ENCODE measurements at places on chromosomes 1 and 21.

DNA sequence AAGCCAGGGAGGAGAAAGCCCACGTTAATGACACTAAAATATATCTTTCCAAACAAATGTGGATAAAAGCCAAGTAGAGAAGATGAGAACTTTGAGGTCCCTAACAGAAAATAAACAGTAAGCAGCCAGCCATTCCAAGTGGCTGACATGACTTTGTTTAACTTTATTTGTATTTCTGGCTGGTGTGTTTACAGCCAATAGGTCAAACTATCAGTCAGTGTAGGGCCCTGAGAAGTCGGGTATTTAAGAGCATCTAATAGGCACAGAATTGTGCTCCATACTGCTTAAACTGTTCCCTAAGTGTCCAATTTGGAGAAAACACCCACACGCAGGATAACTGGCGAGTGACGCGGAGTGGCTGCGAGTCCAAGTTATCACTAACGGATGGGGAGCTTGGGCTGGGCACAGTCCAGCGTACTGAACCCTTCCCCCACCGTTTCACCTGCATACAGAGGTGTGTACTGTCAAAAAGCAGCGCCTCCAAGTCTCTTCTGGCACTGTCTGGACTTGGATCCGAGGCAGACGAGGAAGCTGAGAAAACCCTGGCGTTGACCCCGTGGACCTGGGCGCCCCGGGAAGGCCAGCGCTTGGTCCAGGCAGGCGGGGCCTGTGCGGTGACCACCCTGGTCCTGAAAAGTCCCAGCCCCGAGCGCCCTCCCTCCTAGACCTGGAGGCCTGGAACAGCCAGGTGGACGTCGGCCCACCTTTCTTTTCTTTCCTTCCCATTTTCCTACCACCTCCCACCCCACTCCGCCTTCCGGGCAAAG, 662 bp upstream of the LGALS8 start:
- DNase-seq: no peak

GRCh38 chr1:203036537-203036936, 10.2 kb downstream of the PPFIA4 start:
- DNase-seq: no peak

- no peak for DNase-seq
Observed at GRCh38 chr1:78519446-78519845, 28.7 kb downstream of the PTGFR start.

GRCh38 chr21:45580181-45580575, 37.9 kb upstream of the SLC19A1 start:
- no peak for DNase-seq

DNA sequence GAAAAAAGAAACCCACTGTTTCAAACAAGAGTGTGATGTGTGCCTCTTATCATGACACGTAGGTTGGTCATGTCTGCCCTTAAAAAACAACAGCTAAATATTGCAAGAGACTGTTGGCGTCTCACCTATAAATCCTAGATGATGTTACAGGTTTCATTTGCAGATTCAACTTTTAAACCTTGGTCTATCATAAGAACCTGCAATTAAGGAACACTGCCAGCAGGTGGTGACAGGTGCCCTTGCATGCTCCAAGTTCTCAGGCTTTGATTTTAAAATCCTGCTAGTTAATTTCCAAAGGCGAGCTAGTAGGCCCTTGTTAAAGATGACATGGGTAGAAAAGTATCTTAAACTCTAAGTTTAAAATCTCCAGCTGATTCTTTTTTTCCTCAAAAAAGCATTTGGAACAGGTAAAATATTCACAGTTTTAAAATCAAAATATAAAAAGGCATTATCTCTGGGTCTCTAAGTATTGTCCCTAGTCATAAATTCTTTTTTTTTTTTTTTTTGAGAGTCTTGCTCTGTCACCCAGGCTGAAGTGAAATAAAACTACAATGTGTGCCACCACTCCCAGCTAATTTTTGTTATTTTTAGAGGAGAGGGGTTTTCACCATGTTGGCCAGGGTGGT, 39.1 kb downstream of the CLSTN1 start:
- DNase-seq: peak; percentile 73

DNA sequence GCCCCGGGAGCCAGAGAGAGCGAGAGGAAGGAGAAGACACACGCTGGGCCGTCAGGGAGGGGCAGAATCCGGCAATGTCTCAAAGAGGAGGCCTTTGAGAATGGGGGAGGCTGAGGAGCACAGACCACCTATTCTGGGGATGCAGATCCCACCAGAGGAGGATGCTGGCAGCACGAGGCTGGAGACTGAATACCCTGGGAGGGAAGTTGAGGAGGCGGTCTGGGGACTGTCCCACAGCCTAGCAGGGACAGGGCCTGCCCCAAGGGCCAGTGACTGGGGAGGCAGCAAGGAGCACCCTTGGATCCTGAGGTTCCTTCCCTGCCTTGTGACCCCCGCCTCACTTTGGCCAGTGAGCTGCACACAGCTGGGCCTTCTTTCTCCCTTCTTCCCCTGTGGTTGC, 49.2 kb downstream of the SLC37A1 start:
- no peak for DNase-seq

- DNase-seq: no peak
Observed at GRCh38 chr1:14662116-14662515, 63.6 kb downstream of the KAZN start.

DNA sequence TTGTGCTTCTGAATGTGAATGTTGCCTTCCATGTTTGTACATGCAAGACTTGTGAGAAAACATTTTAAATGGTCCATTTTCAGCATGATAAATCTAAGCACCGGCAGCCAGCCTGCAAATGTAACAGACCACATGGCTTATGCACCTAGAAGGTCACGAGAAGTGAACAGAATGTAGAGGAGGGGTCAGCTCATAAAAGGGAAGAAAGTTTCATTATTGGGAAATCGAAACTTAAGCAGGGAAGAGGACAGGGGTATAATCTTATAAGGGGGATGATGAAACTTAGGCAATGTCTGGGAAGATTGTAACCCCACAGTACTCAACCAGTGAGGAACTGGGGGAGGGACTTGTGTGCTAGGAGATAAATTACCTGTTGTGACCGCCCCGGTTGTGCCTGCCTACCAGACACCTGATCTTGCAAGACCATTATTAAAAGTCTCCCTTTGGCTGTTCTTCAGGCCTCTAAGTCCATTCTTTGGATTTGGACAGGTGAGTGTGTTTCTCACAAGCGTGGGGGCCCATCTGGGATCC, 37.7 kb upstream of the VN1R5 start:
- no peak for DNase-seq

GRCh38 chr21:38206646-38207045, 50.1 kb upstream of the KCNJ15 start:
- no peak for DNase-seq

- DNase-seq: no peak
Observed at GRCh38 chr1:218538341-218538740, 193.2 kb downstream of the TGFB2 start.

- DNase-seq: no peak
Observed at GRCh38 chr1:67802565-67802964, 30.7 kb downstream of the GNG12 start.

DNA sequence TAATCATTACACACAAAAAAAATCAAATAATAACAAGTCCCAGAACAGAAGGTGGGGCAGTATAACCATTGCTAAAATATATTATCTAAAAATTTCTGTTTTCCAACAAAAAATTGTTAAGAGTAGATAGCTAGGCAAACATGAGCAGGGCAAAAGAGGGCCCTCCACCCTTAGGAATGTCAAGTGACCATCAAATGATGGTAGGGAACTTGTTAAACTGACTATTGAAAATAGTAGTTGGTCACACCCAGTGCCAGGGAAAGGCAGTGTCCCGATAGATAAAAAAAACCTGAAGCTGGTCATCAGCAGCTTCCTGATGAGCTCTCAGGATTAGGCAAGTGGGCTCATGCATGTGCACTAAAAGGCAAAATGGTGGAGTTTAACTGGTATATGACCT, 18.4 kb upstream of the COP1 start:
- DNase-seq: no peak

DNA sequence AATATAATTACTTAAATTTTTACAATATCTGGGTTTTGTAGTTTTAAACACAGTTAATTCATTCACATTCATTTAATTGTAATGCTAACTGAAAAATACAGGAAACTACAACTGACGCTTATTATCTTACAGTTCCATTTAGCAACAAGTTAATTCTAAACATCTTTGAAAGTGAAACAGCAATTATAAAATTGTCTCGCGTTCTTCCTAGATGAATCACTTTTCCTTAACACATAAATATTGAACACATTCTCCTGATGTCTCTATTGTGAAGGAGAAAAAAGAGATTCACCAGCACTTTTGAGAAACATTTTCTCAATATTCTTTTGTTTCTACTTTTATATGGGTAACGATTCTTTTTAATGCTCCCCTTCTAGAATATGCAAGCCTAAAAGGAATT, 6.4 kb downstream of the PTGFR start:
- no peak for DNase-seq

DNA sequence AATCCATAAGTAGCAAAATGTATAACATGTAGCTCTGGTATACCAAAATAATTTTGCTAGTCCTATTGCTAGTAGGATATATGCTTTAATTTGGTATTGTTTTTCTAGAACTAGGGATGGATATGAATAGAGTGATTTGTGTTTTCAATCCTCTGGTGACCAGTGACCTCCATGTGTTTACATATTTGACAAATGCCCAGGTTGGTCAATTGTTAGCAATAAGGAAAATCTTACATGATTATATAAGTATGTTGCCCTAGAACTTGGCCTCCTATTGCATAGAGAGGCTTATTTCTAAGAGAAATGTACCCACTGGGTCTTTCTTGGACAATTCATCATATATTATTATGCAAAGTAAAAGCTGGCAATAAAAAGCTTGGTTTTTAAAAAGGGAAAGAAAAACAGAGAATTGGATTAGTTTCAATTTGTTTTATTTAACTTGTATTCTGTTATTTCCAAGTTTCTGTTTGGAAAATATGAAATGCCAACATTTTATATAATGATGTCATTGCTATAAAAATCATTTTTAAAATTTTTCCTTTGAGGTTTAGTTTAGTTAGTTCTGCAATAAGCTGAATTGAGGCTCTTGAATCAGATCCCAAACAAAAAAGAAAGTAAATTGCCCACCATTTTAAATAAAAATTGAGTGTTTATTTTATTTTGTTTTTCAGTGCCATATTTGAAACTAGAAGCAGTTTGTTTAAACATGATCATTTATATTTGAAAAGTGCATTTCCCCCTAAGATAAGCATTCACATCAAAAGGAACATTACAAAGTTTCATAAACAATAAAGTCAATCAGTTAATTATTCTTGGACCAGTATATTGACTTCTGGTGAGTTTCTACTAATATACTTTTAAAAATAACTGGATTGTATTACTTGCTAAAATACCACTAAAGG, 210.9 kb downstream of the ZC3H11B start:
- no peak for DNase-seq

GRCh38 chr1:86712088-86712860, 7.9 kb downstream of the SH3GLB1 start:
- DNase-seq: no peak

GRCh38 chr1:94606471-94606870, 64.9 kb upstream of the F3 start:
- DNase-seq: no peak

DNA sequence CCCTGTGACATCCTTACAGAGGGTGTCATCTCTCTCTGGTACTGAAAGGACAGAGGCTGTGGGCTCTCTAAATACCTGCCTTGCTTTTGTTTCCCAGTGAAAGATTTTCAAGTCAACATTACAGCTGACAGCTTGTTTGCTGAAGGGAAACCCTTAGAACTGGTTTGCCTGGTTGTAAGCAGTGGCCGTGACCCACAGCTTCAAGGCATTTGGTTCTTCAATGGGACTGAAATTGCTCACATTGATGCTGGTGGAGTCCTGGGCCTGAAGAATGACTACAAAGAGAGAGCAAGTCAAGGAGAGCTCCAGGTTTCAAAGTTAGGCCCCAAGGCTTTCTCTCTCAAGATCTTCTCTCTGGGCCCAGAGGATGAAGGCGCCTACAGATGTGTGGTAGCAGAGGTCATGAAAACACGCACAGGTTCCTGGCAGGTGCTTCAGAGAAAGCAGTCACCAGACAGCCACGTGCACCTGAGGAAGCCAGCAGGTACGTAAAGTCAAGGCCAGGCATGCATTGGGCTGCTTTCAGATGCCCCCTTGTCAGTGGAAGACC, 11.8 kb downstream of the CD101 start:
- DNase-seq: no peak

GRCh38 chr1:18530587-18531502, 50.1 kb downstream of the KLHDC7A start:
- DNase-seq: no peak

DNA sequence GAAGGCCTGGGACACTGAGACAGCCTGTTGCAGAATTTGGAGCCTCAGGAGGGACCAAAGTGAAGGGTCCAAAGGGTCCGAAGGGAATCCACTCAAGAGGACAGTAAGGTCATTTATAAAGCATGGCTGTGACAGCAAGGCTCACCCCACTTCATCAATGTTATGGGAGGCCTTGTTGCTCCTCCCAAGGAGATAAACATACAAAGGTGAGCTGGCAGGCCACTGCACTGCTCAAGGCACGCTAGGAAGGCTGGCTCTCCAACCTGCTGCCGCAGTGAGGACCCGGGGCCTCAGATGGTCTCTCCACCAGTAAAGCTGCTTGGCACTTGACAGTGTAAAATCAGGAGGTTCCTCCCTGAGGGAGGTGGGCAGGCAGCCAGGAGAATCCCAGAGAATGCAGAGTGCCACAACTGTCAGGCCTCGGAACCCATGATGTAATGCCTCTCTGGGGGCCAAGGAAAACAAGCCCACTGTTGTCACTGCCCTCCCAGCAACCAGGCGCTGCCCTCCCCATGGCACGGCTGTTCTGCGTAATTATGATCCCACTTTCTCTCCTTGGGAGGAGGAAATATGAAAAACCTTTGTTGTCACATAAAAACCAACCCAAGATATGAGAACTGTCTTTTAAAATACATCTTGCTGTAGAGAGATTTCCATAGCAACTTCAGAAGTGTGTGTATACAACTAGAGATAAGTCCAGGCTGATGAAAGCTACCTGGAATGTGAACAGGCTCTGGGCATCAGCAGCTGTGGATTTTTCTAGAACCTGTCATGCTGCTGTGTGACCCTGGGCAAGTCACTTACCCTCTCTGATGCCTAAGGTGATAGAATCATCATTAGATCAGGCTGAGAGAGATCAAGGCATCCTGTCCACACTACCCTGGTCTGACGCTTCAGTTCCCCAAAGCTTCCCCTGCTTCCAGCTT, 102.5 kb downstream of the KCNN3 start:
- no peak for DNase-seq

DNA sequence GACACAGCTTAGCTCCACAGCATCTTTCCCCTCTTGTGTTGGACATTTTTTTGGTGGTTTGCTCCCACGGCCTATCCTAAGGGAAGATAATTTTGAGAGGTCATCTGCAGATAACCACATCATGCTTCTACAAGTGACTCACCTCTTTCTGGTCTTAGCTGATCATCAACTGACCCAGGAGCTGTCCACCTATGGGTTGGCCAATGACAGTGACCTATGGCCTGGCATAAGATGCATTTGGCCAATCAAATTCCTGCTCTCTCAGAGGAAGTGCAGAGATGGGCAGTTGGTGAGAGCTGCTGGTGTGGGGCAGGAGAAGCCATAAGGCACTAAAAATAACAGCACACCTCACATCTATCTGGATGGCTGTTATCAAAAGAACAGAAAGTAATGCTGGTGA, 100.0 kb upstream of the CLDN14 start:
- no peak for DNase-seq

All from stimulated activated CD4-positive, alpha-beta T cell treated with anti-CD3 and anti-CD28 coated beads, Interleukin-4, amount 100 ng/mL, for 24 hours (primary cell).